ENCODE measurements at places on chromosomes 7 and 10.

GRCh38 chr10:28020993-28021982, 22.4 kb upstream of the ODAD2 start:
- no peak for DNase-seq

- no peak for DNase-seq
Measured at GRCh38 chr10:78254013-78254412, 220.3 kb downstream of the RPS24 start.

- no peak for DNase-seq
Measured at GRCh38 chr7:136389933-136390332, 412.8 kb upstream of the MTPN start.

- no peak for DNase-seq
Measured at GRCh38 chr7:96014617-96015016, 242.3 kb downstream of the DYNC1I1 start.

- no peak for DNase-seq
Measured at GRCh38 chr7:18900236-18900635, 217.2 kb downstream of the TWIST1 start.

DNA sequence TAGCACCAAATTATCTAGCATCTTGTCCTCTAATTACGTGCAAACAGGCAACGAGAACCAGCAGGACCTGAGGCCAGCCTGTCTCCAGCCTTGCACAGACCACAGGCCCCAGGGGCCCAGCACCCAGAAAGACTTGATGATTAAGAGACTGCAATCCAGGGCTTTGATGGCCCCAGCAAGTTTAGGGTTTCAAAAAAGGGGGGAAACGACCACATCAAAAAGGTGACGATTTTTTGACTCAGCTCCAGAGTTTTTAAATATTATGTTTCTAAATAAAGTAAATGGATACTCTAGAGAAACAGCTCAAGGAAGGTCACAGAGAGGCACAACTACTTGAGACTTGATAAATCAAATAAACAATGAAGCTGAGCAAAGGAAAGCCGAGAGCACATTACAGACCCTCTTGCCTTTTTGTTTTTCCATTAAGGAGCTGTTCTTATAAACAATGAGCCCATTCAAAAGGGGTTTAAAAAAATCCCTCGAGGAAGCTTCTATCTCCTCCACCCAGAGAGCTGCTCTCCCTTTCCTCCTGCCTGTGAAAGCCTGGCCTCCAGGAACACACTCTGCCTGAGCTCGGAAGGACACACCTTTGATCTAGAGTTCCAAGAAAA, 44.1 kb downstream of the GLI3 start:
- DNase-seq: no peak

DNA sequence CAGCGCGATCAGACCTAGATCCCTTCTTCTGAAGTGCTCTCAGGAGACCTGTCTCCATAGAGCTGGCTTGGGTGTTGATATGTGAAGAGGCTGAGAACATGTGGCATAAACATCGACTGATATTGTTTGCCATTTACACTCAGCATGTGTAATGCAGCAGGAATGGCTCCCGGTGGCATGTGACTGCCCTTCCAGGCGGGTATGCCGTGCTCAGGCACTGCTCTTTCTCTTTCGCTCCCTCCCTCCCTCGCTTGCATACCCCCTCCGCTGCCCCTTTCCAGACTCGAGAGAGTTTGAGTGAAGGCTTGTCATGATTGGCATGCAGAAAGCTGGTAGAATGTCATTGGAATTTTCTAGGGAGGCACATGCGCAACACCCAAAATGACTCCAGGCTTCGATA, 107.3 kb upstream of the PDCD4 start:
- no peak for DNase-seq

DNA sequence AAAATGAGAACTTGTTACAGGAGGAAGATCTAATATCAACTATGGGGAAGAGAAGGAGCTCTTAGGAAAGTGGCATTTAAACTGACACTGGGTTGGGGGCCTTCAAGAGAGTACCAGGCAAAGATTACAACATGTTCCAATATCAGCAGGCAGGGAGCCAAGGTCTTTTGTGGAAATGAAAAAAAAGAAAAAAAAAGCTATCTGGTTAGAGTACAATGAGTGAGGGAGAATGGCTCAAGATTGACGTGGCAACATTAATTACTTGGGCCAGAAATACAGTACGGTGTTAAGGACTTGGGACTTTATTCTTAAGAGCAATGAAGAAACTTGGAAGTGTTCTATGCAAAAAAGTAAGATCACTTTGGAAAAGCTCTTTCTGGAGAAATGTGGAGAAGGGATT, 132.3 kb upstream of the CDK1 start:
- no peak for DNase-seq

DNA sequence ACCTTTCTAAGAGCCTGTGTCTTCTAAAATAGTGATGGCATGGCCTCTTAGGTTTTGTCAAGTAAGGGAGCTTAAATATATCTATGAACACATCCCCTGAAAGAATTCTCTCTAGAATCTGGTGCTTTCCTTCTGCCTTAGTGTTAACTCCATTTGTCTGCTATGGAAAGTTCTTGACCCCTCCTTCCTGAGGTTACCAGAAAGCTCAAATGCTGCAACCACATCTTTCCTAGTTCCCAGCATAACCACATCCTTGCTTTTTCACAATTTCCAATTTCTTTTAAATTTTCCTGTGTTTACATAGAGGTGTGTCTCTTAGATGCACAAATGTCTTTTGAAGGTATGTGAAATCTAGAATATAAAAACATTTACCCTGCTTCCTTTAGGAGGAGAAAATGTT, 16.4 kb upstream of the GSDME start:
- DNase-seq: no peak

GRCh38 chr10:969473-970150, 18.6 kb upstream of the GTPBP4 start:
- no peak for DNase-seq

DNA sequence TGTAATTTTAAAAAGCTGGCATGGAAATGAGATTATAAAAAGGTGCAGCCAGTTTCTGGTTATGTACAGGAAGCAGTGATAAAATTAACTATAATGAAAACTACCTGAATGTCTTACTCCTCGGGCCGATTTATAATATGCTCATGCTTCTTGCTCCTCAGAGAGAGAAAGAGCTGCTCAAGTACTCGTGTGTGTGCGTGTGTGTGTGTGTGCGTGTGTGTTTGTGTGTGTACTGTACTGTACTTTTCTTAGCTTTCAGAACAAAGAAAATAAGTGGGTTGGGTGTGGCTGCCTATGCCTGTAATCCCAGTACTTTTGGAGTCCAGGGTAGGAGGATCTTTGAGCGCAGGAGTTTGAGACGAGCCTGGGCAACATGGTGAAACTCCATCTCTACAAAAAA, 96.6 kb upstream of the NMT2 start:
- DNase-seq: no peak

DNA sequence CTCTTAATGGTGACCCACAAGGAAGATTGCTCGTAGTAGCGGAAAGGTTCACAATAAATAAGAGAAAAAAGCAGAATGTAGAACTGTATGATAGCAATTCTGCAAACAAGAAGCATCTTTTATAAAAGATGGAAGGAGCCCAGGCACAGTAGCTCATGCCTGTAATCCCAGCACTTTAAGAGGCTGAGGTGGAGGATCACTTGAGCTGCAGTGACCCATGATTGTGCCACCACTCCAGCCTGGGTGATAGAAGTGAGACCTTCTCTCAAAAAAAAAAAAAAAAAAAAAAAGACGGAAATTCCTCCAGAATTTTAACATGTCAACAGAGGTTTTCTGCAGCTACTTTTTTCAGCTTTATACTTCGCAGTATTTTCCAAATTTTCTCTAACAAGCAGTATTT, 13.2 kb downstream of the GATAD1 start:
- DNase-seq: no peak

- no peak for DNase-seq
Measured at GRCh38 chr10:986881-987619, 1.2 kb upstream of the GTPBP4 start.

DNA sequence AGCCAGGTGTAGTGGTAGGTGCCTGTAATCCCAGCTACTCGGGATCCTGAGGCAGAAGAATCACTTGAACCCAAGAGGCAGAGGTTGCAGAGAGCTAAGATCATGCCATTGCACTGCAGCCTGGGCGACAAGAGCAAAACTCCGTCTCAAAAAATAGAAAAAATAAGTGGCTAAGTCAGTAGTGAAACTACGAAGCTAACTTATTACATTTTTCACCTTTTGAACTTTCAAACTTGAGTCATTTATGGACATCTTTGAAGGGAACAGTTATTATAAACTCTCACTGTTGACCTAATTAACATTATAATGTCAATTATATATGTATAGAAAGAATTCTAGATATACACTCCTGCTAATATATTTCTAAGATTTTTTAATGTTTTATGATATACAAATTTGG, 541.5 kb upstream of the C7orf33 start:
- DNase-seq: no peak

DNA sequence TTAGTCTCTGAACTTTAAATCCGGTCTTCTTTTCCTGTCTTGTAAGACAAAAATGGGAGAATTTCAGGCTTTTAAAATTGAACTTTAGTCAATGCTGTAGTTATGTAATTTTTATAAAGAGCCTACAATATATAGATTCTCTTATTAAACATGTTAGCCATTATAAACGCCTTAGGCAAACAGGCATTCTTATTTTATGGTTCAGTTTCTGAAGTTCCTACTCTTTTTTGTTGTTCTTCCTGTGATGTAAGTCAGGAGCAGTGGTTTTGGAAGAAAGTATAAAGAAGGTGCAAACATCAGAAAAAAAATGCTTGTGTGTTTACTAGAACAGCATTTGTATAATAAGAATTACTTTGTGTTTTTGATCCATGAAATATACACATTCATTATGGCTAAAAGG, 41.6 kb downstream of the BICC1 start:
- DNase-seq: no peak

DNA sequence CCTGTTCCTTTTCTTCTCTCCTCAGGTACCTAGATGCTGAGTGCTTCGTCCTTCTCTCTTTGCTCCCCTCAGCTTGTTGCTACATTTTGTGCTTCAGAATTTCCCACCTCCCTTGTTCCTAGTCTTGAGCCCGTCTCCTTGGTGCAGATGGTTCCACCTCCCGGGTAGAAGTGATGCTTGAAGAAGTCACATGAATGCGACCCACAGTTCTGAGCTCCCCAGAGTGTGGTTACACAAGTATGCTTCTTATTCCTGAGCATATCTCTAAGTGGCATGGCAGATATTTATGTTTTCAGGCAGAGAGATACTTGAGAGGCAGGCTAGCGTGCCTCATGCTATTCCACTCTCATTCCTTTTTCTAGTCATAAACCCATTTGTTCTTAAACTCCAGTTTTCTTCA, 34.0 kb downstream of the INPP5F start:
- DNase-seq: no peak

DNA sequence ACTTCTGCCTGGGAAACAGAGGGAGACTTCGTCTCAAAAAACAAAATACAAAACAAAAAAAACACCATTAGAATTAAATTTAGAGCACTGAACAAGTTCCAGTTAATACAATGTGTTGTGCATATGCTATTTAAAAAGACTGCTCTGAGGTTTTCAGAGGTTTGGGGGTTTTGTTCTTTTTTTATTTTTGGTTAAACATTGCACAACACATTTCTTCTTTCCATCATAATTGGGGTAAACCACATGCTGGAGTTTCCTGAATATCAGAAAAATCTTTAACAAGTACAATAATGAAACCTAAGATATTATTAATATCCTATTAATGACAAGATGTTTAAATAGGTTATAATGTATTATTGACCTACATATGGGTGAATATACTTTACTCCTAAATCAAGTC, 26.3 kb downstream of the IGF2BP3 start:
- DNase-seq: no peak

GRCh38 chr7:30366606-30367005, 82.2 kb downstream of the ZNRF2 start:
- no peak for DNase-seq

DNA sequence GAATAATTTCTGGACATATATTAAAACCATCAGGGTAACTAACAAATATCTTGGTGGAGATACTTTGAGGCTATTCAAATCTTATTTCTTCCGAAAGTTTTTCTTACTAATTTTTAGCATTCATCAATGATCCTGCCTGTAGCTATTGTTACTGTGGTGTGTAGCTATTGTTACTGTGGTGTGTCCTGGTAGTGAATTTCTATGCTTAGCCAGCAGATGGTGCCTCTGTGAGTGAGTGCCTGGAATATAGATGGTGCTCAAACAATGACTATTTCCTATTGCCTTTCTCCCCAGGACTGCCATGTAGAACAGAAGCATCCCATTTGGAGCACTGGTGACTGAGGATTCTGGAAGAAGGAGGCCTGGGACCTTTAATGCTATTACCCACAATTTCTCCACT, 245.7 kb downstream of the CCSER2 start:
- DNase-seq: no peak

GRCh38 chr7:11331128-11332102, 357.7 kb downstream of the PHF14 start:
- DNase-seq: no peak

GRCh38 chr7:21548491-21548890, 5.7 kb downstream of the DNAH11 start:
- DNase-seq: no peak

GRCh38 chr7:22934473-22935065, 79.4 kb downstream of the HYCC1 start:
- DNase-seq: no peak

- no peak for DNase-seq
Measured at GRCh38 chr10:101257084-101257483, 27.8 kb upstream of the LBX1 start.

DNA sequence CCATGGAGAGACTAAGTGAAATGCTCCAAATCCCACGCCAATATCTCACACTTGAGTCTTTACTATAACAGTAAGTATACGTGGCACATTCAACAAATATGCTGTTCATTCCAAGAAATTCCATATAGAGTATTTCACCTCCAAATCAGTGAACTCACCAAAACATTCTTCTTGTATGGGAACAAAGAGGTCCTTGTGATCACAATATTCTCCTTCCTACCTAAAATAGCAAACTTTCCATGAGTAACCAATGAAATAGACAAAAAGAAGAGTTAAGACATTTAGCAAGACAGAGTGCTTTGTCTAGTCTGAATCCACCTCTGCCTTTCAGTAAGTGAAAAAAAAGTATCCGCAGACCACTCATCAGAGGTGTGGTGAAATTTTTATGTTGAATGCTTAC, 77.3 kb upstream of the NXPH1 start:
- no peak for DNase-seq

Measured in stromal cell of bone marrow (primary cell).